Hindlimb muscle (tissue), 1 donor: ENCODE measurements at places on chromosomes 4 and X.

- no peak for DNase-seq
Observed at GRCh38 chr4:87032884-87033533, 98.2 kb downstream of the AFF1 start.

DNA sequence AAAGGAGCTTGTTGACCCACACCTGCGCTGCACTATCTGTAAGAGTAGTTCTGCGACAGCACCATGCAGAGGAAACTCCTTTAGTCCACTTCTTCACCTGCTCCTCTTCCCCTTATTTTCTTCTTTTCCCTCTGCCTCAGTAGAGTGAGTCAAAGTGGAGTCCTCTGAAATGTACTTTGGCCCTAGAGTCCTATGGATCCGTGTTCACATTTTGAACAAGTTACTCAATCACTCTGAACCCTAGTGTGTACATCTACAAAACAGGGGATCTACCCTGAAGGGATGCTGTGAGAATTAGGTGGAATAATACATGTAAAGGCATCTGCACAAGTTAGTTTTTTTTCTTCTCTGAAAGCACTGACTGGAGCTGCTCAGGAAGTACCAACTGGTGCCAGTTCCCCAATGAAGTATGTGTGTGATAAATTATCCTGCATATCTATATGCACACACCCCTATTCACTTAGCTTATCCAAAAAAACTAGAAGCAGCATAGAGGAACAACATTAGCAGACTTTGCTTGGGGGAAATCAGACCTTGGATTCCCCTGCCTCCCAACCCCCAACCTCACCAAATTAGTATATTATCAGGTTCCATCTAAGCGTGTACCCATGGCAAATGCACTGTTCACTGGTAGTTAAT is 118.5 kb upstream of the FAM9C start:
- DNase-seq: no peak

- DNase-seq: no peak
Observed at GRCh38 chr4:25770847-25771246, 91.9 kb downstream of the SEL1L3 start.

- no peak for DNase-seq
Observed at GRCh38 chr4:10671799-10672198, 12.8 kb downstream of the CLNK start.

- no peak for DNase-seq
Observed at GRCh38 chrX:79167462-79167861, 23.0 kb downstream of the GPR174 start.

GRCh38 chr4:182145334-182145905 is 97.8 kb upstream of the TENM3 start:
- no peak for DNase-seq

GRCh38 chr4:158236304-158237030 is 26.2 kb downstream of the TMEM144 start:
- no peak for DNase-seq

DNA sequence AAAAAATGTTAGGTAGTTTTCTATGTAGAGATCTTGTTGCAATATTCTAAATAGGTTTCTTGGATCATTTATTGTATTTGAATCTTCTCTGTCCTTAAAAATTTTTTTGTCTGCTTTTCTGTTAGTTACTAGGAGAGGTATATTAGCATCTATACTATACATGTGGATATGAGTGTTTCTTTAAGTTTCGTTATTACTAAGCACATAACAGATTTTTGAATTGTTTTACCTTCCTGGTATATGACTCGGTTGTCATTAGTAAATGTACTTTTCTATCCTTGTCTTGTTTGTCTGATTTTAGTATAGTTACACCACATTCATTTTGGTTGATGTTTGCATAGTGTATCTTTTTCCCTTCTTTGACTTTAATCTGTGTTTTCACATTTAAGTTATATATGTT is 20.2 kb downstream of the PYURF start:
- DNase-seq: no peak

DNA sequence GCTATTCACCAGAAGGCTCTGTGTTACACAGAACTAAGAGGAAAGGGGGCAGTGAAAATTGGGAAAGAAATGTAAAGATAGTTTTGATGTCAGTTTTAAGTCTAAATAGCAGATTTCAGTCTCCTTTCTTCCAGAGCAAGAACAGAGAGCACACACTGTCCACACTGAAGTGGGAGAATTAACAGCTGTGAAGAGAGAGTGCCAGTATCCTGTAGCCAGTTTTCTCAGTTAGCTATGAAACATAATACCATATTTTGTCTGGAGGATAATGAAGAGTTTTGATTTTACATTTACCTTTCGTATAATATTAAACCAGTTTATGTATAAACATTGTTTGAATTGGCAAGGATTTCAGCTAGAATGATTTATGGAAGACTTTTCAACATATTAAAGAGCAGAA is 35.1 kb downstream of the FBXO8 start:
- DNase-seq: no peak

GRCh38 chr4:77777135-77777807 is 41.9 kb downstream of the CNOT6L start:
- DNase-seq: no peak

DNA sequence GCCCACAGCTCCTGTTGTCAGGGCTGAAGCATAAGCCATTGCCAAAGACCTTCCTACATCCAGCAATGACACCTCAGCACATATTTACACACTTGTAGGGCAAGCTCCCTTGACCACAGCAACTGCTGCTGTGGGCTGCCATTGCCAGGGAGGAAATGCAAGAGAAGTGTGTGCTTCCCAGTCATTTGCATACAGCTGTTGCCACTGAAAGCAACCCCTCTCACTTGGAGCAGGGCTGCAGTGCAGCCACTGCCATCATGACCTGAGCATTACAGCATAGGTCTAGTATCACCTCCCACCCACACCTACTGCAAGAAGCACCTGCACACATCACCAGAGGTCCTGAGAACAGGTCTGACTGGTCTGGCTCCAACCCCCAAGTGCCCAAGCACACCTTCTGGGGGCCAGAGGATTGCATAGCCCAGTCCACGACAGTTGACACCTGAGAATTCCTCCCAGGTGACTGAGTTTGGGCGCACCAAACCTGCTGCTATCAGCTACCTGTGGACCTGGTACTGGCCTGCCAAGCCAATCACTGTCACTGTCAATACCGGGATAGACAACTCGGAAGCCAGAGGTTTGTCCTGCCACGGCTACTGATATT is 636.5 kb upstream of the SLIT2 start:
- DNase-seq: no peak

DNA sequence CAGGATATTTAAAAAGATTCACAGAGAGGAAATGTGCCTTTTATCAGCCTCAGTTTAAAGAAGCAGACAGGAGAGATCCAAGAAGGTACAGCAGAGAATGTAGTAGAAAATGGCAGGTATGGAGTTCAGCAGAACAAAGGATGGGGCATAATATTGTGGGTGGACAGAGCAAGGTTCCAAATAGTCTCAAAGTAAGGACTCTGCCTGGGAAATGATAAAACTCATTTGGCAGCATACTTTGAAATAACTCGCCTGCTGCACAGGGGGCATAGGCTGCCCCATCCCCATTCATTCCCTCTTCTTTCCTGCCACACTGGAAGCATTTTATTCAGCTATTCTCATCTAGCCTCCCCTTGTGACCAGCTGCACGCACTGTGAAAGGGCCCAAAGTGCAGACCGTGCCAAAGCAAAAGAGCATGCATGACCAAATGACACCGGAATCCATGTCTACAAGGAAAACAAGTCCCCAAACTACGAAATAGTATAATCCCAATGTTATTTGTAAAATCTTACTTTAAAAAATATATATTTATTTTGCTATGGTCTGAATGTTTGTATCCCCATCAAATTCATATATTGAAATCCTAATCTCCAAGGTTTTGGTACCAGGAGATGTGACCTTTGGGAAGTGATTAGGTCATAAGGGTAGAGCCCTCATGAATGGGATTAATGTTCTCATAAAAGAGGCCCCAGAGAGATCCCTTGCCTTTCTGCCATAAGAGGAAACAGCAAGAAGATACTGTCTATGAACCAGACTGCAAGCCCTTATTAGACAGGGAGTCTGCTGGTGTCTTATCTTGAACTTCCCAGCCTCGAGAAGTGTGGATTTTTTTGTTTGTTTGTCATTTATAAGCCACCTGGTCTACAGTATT is 77.4 kb upstream of the PRSS48 start:
- no peak for DNase-seq

DNA sequence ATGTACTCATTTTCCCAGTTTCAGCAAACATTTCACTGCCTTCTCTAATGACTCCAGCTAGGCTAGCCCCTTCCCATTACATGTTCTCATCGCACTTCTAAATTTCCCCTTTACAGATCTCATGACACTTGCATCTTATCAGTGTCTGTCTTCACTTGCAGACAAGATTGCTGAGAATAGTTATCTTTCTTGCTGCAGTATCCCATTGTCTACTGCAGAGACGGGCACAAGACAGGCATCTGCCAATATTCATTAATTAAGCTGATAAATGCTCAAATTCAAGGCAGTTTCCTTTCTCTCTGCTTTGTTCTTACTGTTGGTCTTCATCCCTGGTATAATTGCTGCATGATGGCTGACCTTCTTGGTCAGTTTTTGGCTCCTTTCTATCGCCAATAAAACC is 175.9 kb downstream of the ANTXR2 start:
- no peak for DNase-seq

DNA sequence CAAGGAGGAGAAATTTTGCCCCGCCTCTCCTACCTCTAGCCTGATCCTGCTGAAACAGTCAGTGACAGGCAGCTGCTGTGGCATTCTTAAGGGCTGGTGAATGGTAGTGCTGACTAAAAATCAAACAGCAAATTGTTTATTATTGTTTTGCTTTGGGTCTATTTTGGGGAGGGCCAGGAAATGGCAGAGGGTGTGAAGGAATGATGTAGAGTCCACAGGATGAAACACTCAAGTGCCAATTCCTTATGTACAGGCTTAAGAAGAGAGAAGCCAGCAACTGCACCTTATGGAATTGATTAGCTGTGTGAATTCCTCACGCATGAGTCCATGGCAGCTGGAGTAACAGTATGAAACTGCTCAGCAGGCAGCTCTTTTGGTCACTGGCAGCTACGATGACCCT is 39.7 kb downstream of the VEGFC start:
- no peak for DNase-seq

GRCh38 chr4:153004081-153004850 is 68.1 kb downstream of the FHDC1 start:
- no peak for DNase-seq

GRCh38 chr4:137711502-137711901 is 179.2 kb upstream of the PCDH18 start:
- no peak for DNase-seq

DNA sequence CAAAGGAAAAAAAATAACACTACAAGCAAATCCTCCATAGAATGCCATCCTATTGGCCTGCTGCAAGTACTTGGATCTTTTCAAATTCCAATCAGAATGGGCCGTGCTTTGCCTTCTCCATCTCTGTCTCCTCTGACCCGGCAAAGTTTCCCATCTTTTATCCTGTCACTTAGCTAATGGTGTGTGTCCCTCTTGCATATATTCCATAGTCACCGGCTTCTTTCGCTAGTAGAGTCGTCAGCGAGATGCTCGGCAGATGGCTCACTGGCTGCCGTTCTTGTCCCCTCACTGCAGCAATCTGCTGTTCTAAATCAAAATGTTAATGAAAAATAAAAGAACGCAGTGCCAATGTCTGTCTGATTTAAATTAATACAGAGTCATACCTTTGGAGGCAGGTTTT is 22.1 kb downstream of the GRIA3 start:
- no peak for DNase-seq

GRCh38 chrX:23373129-23373804 is 38.6 kb downstream of the PTCHD1 start:
- no peak for DNase-seq
